ENCODE measurements at places on chromosomes 7 and 10.

DNA sequence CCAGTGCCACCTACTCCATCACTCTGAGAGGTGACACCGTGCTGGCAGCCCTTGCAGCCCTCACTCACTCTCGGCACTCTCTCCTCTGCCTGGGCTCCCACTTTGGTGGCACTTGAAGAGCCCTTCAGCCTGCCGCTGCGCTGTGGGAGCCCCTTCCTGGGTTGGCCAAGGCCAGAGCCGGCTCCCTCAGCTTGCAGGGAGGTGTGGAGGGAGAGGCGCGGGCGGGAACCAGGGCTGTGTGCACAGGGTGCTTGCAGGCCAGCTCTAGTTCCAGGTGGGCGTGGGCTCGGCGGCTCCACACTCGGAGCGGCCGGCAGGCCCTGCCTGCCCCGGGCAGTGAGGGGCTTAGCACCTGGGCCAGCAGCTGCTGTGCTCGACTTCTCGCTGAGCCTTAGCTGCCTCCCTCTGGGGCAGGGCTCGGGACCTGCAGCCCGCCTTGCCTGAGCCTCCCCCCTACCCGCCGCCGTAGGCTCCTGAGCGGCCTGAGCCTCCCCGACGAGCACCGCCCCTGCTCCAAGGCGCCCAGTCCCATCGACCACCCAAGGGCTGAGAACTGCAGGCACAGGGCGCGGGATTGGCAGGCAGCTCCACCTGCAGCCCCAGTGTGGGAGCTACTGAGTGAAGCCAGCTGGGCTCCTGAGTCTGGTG is 48.7 kb upstream of the SLC35G1 start:
- DNase-seq, result no peak

DNA sequence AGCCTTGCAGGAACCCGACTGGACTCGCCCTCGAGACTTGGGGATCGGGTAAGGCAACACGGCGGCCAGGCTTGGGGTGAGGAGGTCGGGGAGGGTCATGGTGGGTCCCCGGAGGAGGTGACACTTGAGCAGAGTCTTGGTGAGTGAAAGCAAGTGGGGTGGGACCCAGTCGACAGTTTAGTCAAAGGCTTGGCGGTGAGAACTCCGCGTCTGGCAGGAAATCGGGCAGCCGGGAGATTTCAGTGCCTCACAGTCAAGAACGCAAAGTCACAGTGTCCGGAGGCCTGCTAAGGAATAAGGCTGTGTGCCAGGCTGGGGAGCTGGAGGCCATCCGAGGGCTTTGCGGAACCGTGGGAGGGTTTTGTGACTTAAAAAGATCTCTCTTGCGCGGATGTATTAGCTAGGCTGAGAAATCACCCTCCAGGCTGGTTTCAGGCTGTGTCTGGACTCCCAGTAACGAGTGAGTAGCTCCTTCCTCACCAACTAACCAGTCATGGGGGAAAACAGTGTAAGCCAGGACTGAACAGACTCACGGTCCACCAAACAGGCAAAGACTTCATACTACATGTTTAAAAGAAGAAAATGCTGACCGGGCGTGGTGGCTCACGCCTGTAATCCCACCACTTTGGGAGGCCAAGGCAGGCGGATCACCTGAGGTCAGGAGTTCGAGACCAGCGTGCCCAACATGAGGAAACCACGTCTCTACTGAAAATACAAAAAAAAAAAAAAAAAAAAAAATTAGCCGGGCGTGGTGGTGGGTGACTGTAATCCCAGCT is 613 bp downstream of the AP5Z1 start:
- DNase-seq, result peak; percentile 53

GRCh38 chr10:86217371-86218080 is 149.1 kb downstream of the GRID1 start:
- DNase-seq, result no peak

DNA sequence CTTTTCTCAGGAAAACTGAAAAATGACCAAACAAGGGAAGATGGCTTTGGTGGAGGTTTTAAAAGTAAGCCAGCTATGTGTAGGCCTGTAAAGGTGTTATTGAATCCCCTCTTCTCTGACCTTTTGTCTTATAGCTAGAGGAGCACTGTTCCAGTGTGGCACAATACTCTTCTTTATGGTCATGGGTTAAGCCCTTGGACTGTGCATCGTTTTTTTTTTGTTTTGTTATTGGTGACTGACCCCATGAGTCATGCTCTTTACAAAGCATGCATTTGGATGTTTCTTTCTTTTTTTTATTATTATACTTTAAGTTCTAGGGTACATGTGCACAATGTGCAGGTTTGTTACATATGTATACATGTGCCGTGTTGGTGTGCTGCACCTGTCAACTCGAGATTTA is 19.6 kb upstream of the FAM25A start:
- DNase-seq, result no peak

GRCh38 chr7:138980563-138981291 is 462 bp downstream of the KIAA1549 start:
- DNase-seq, result no peak

DNA sequence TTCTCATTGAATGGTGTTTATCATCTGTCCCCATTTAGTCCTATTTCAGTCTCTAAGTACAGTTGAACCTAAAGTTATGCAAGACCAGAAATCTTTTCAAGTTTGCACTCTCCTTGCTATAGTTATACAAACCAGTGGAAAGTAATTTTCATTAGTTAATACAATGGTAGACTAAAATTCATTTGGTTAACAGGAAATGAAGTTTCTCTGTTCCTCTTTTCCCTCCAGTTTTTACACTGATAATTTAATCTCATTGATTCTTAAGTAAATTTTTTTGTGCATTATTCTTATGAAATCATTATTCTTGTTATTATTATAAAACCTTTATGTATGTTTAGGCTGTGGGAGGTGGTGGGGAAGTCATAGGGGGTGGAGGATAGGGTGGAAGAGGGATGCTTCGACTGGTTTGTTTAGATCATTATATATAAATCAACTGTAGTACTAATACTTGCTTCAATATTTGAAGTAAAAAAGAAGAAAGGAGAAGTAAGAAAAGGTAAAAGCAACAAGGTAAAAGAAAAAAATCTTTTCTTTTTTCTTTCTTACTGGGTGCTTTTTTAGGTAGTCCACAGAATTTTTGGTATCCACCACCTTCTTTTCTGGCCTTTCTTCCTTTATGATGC is 104.1 kb downstream of the GPR85 start:
- no peak for DNase-seq

GRCh38 chr10:11162828-11163599 is 145.3 kb downstream of the CELF2 start:
- peak; percentile 83 for DNase-seq

DNA sequence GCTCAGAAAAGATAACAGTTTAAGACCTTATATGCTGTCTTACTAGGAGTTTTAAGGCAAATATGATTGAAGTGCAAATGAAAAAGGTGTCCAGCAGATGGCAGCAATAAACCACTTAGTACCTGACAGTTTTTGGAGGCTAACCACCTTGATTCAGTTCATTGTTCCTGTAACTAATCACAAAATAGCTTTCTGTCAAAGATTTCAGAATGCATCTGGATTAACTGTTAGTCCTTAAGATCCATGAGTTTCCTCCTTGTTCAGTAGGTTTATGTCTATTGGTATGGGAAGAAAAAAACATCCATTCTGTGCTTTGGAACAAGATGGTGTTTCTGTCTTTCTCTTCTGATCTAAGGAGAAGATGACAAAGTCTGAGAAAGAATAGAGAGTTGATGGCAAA is 46.6 kb downstream of the CCSER2 start:
- DNase-seq, result peak; percentile 49

DNA sequence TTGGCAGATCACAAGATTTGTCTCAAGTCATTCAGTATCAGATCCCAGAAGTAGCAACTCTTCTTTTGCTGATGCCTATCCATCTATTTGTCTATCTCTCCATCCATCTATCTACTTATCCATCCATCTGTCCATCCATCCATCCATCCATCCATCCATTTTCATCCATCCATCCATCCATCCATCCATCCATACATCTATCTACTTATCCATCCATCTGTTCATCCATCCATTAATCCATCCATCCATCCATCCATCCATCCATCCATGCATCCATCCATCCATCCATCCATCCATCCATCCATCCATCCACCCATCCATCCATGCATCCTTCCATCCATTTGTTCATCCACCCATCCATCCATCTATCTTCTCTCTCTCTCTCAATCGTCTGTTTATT is 142.7 kb downstream of the PFKFB3 start:
- no peak for DNase-seq

GRCh38 chr10:4983615-4984216 is 19.9 kb downstream of the AKR1C2 start:
- DNase-seq, result no peak
